ENCODE measurements at places on chromosomes 2 and 18.

- DNase-seq: no peak
These were observed 117.2 kb downstream of the CMPK2 start for GRCh38 chr2:6748406-6749067.

- no peak for DNase-seq
These were observed 602.9 kb downstream of the NYAP2 start for GRCh38 chr2:226002438-226002837.

DNA sequence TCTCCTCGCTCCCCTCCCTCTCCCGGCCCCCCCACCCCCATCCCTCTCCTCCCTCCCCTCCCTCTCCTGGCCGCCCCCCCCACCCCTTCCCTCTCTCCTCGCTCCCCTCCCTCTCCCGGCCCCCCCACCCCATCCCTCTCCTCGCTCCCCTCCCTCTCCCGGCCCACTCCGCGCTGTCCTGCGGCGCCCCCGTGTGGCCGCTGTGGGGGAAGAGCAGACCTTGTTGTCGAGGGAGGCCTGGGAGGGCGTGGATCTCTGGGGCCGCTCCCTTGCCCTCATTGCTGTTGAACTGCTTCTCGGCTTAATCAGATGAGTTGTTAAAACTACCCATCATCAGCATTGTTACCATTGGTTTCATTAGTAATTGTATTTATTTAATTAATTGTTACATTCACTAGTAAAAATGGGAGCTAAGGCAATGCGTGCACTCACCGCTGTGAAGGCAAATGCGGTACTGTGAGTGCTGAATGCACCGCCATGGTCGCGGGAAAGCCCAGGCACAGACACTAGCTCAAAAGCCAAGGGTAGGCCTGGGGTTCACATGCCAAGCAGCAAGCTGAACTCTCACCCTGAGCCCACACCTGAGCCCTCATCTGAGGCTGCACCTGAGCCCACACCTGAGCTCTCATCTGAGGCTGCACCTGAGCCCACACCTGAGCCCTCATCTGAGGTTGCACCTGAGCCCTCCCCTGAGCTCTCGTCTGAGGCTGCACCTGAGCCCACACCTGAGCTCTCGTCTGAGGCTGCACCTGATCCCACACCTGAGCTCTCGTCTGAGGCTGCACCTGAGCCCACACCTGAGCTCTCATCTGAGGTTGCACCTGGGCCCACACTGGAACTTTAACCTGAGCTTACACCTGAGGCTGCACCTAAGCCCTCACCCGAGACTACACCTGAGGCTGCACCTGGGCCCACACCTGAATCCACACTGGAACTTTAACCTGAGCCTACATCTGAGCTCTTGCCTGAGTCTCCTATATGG lies 8.8 kb downstream of the RTP5 start:
- DNase-seq: peak; percentile 79

DNA sequence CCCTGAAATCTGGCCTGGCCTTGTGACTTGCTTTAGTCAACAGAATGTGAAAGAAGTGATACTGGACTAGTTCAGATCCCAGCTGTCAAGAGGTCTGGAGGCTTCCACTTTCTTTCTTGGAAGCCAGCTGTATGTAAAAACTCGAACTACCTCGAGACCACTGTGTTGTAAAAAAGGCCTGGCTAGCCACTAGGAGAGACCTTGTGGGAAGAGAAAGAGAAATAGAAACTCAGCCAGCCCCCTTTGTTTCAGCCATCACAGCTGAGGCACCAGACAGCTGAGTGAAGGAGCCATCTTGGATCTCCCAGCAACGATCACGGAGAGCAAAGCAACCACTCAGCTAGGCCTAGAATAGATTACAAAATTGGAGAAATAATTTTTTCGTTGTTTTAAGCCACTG lies 324.9 kb upstream of the TCF4 start:
- DNase-seq: no peak

GRCh38 chr18:62189208-62189607 lies 2.2 kb downstream of the RELCH start:
- no peak for DNase-seq

- DNase-seq: no peak
These were observed 9.4 kb downstream of the ITGAV start for GRCh38 chr2:186599186-186599778.

DNA sequence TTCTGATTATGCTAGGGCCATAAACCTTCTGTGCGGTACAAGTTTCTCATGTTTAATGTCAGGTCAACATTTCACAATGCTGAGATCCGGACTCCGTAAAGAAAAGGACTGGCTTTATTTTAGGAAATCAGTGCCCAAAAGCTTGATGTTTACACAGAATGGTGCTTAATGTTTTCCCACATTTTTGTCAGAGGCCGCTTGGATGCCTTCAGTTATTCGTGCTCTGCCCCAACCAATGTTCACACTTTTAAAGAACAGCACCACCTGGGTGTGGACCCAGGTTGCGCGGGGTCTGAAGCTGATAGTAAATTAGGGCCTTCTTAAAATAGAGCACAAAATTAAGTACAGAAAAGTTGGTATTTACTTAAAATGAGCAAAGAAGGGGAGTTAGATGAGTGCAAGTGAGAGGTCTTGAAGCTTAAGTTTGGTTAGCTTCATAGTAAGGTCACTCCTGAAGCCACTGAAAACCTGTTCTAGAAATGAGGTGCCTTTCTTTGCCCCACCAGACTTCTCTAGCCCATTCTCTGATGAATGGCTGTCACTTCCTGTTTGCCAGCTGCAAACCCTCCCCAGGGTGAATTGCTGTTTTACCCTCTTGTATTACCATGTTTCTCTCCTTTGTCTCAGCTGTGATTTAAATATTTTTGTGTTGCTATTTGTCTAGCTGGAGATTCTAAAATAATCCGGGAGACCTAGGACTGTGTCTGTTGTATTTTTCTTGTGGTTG lies 20.5 kb downstream of the SLC3A1 start:
- no peak for DNase-seq

DNA sequence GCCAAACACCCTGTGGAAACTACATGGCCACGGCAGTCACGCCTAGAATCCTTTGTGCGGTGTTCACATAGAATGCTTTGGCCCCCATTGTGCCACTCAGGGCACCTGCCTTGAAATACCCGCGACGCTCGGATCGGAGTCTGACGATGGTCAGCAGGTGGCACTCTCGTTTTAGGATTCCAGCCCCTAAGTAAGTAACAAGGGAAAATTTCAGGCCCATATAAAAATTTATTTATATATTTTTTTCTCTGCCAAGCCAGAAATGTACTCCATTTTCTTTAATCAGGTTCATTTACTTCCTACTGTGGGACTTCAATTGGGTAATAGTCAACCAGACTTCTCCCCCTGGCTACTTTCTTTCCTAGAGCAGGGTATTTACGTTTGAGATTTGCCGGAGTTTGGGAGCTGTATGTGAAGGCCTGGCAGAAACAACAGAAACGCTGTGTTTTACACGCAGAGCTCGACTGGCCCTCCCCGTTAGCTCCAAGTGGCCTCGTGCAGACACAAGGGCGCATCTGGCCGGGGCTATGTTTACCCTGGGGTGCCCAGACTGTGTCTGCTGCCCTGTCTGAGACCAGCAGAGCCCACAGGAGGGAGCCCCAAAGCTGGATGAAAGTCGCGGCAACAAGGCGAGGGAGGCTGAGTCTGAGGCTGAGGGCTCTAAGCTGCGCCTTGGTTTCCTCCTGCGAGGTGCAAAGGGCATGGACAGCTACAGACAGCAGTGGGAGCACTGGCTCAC lies 41.6 kb downstream of the LRRC30 start:
- DNase-seq: peak; percentile 83

DNA sequence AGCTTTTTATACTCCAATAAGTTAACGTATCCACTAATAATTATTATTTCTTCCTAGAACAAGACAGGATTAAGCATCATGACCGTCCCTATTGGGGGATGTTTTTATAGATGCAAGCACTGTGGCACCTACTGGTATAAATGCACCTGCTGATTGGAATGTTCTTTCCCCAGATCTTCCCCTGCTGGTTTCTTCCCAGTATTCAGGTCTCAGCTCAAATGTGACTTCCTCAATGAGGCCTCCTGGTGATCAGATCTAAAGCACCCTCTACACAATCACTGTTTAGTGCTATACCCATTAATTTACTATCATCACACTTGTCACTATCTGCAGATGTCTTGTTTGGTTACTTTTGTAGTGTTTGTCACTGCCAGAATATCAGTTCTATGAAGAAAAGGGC lies 3.9 kb upstream of the TYMS start:
- no peak for DNase-seq

- no peak for DNase-seq
These were observed 138.7 kb upstream of the CTDP1 start for GRCh38 chr18:79540904-79541282.

DNA sequence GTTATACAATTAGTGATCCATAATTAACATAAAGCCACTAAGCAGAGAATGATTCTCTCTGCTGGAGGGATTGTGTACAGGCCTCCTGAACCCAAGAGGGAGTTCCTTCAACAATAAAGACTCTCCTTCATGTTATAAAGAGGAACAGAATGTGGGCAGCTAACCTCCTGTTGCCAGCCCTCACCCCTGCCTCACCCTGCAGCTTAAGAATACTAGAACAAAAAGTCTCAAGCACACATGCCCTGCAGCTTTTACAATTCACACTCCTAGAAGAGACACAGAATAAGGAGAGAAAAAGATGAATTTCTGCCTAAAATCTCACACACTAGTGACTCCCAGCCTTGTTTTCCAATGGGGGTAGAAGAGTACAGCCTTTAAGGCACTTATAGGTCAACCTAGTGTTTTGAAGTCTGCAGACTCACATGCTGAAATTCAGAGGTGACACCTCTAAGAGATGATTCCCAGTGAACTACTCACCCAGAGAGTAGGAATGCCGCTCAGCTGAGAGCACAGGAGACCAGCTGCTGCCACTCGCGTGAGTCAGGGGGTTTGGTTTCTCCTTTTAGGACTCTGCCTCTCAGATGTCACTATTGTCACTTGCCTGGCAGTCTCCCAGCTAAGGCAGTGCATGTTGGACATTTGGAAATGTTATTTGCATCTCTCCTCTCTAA lies 32.5 kb upstream of the IL1RL1 start:
- no peak for DNase-seq

DNA sequence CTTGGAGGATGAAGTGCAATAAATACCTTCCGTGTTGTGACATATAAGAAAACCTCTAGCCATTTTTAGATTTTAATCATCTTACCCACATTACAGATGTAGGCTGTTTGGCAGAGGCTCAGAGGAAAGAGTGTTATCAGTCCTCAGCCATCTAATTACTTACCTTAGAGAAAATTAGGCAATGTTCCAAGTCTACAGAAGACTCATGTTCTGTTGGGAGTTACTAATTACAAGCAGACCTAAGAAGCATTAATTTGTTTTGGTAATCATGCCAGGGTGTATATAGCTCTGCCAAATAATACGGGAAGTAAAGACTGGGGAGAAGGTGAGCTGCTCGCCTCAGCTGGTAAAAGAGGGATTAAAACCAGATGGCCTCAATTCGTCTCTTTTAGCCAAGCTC lies 125.8 kb upstream of the PGAP1 start:
- DNase-seq: no peak

- DNase-seq: no peak
These were observed 72.0 kb upstream of the FN1 start for GRCh38 chr2:215507836-215508235.

DNA sequence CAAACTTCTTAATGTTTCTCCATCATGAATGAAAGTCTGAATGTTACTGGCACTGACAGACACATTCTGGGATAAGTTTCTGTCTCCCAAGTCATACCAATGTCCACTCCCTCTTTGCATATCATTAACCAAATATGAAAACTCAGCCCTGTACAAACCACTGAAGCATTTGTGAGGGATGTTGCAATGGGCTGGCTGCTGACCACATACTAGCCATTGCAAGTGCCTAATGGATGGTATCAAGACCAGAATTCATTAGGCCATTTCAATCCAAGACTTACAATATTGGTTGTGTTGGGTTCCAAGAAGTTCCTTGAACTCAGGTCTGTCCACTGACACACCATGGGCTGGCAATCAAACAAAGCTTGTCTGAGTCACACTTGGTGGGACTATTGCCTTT lies 73.8 kb downstream of the CBLN2 start:
- no peak for DNase-seq

GRCh38 chr2:152022090-152022489 lies 76.8 kb downstream of the CACNB4 start:
- DNase-seq: peak; percentile 34

- DNase-seq: no peak
These were observed 146.4 kb downstream of the IRS1 start for GRCh38 chr2:226652983-226653765.

- DNase-seq: peak; percentile 21
These were observed 937 bp downstream of the EGR4 start for GRCh38 chr2:73292316-73292905.

DNA sequence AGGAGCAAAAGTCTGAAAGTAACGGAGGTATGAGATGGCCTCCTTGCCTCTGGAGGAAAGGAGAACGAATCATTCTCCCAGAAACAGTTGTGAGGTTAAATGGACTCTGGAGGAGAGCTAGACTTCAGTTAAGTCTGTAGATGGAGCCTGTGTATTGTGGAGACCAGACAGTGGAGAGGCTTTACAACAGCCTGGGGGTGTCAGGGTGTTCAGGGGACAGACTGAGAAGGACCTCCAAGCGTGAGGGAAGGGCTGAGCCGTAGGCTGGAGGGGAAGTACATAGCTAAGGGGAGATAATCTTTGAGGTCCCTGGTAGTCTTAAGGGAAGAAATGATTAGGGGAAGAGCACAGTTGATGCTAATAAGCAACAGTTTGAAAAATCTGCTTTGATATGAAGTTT lies 76.6 kb downstream of the GALNT1 start:
- no peak for DNase-seq

GRCh38 chr2:240904216-240905175 lies 1.6 kb upstream of the CROCC2 start:
- no peak for DNase-seq

GRCh38 chr18:59546188-59546587 lies 151.0 kb downstream of the CCBE1 start:
- no peak for DNase-seq

GRCh38 chr2:216388046-216388884 lies 16.0 kb upstream of the MARCHF4 start:
- no peak for DNase-seq

DNA sequence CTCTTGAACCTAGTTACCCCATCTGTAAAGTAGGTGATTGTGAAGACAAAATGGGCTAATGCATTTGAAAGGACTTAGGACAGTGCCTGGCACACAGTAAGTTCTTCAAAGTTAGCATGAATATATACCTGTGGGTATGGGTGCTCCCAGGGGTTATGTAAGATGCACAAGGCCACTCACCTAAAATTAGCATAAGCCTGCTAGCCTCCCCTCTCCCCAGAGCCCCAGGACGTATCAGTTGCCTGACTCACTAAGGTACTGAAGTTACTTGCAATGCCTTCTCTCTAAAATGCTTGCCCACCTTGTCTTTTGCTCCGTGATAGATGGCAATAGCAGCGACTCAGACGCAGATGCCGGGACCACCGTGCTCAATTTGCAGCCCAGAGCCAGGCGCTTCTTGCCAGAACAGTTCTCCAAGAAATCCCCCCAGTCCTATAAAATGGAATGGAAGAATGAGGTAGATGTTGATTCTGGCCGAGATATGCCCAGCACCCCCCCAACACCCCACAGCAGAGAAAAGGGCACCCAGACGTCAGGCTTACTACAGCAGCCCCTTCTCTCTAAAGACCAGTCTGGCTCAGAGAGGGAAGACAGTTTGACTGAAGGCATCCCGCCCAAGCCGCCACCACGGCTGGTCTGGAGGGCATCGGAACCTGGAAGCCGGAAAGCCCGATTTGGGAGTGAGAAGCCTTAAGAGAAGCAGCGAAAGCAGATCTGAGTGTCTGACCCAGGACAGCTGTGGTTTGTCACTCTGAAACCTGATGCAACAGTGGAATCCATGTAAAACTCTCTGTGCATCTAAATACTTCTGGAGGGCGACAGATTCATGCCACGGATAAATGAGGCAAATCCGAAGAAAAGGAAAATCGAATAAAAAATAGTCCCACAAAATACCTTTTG lies 53.8 kb upstream of the TMEM182 start:
- DNase-seq: no peak
